ENCODE measurements at places on chromosomes 2 and 18.

- DNase-seq = no peak
These were observed 111.3 kb downstream of the CMPK2 start for GRCh38 chr2:6754419-6754818.

- DNase-seq = peak; percentile 31
These were observed 508 bp upstream of the TUBA4B start for GRCh38 chr2:219252570-219252899.

- DNase-seq = no peak
These were observed 125.4 kb upstream of the RNF152 start for GRCh38 chr18:62018034-62018758.

DNA sequence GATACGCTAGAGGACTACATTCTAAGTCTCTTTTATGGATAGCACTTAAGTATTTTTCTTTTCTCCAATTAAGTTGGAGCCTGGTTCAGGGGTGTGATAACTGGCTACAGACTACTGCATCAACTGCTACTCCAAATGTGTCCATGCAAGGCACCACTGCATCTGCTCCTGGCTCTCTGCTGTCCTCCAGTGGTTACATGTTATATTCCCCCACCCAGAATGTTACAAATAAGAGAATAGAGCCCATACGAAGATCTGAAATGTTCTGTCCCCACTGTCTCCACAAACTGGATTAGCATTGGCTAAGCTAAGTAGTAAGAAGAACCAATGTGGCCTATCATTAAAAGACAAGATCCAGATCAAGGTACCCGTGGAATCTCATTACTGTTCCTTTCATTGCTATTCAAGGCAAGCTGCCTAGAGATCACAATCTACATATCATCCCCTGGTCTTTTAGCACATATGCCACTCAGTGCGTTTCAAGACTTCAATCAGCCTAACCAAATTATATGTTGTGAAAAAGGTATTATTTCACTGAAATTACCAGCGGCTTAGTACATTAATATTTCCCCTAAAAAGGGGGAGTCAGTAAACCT is 308.3 kb upstream of the SLC8A1 start:
- no peak for DNase-seq

DNA sequence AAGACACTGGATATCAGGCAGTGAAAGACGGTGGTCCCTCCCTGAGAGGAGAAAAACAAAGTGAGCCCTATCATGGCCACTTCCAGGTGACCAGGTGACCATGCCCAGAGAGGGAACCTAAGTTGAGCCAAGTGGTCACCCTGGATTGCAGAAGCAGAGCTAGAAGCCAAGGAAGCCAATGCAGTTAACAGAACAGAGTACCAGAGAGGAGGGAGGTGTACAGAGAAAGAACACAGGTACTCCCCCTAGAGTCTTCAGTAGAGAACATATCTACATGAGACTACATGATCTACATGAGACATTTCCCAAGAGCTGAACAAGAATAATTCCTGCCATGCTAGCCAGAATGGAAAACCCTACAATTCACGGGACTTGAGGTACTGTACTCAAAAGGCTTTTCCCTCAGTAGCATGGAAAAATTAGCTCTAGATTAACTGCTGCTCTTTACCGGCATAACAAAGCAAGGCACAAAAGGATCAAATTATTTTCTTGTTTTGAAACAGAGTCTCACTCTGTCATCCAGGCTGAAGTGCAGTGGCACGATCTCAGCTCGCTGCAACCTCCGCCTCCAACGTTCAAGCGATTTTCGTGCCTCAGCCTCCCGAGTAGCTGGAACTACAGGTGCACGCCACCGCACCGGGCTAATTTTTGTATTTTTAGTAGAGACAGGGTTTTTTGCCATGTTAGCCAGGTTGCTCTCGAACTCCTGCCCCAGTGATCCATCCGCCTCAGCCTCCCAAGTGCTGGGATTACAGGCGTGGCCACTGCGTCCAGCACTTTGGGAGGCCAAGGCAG is 23.5 kb downstream of the ROCK2 start:
- DNase-seq = no peak

DNA sequence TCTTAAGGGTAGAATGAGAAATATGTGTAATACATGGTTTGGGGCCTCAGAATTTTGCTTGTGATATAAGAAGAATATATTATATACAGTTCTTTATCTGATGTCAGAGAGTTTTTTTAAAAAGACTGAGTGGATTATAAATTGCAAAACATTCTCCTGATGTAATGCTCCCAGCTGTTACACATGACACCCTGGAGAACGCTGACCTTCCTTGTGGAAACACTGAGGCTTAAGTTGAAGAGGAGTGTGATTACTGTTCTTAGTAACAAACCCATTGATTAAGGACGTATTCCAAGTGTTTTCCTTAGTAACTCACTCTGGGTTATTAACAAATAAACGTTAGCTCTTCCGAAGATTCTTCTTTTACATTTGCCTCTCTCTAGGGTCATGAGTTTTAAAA is 1069.3 kb upstream of the CNTNAP5 start:
- no peak for DNase-seq

DNA sequence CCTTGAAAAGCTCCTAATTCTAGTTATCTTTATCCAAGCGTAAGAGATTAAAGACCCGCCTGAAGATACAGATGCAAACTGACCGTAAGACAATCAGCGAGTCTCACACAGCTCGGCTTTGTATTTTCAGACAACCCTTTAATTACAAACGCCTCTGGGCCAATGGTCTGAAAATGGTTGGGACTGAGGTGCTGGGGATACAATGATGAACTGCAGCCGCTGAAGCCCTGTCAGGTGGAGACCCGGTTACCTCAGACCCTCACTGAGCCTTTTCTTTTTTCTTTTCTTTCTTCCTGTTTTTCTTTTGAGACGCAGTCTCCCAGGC is 715 bp upstream of the CFAP36 start:
- DNase-seq = no peak

- peak; percentile 59 for DNase-seq
These were observed 10.1 kb downstream of the CYP26B1 start for GRCh38 chr2:72137498-72138010.

- DNase-seq = no peak
These were observed 86.7 kb upstream of the THUMPD2 start for GRCh38 chr2:39865751-39866150.

- DNase-seq = no peak
These were observed 93.0 kb upstream of the MCFD2 start for GRCh38 chr2:47008381-47009252.

DNA sequence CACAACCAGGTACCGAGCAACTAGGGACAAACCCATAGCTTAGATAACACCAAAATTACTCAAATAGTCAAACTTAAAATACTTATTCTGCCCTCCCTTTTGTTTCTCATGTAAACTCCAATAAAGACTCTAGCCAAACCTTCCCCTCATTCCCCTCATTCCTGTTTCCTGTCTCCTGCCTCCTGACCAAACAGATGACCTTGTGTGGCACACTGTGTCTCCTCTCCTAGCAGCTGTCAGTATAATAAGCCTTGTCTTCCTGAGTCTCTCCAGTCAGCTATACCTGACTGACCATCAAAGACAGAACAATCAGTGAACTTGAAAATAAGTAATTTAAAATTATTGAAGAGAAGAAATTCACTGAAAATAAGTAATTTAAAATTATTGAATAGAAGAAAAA is 14.3 kb downstream of the SULT1C4 start:
- DNase-seq = no peak

DNA sequence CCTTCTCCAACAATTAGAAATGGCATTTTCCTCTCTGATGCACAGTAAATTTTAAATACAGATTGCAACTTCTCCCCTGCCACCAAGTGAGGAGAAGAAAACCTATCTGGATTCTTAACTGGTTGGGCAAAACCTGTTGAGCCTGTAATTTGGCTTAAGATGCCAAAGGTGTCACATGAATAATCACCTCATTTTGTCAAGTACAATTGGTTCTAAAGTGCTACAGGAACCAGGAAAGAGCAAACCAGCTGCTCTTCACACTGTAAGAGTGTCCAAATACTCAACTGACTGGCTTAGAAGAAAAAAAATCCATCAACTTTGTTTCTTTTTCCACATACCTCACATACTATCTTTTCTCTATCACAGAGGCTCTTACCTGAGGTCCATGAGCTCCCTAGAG is 35.4 kb downstream of the NPC1 start:
- DNase-seq = no peak

DNA sequence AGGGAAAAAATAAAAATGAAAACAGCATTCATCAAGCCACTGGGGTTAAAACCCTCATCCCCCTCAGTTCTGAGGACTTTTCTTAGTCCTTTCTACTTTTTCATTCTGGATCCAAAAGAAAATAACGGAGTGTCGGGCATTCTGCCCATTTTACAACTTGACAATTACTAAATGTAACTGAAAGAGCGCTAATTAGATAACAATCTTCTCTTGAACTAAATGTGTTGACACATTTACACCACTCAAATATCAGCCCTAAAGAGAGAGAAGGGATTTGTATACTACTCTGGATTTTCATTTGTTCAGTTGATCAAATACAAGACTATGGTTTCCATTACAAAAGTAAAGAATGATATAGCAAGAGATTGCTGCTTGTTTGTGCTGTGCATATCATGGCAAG is 27.5 kb downstream of the ABCA12 start:
- no peak for DNase-seq

DNA sequence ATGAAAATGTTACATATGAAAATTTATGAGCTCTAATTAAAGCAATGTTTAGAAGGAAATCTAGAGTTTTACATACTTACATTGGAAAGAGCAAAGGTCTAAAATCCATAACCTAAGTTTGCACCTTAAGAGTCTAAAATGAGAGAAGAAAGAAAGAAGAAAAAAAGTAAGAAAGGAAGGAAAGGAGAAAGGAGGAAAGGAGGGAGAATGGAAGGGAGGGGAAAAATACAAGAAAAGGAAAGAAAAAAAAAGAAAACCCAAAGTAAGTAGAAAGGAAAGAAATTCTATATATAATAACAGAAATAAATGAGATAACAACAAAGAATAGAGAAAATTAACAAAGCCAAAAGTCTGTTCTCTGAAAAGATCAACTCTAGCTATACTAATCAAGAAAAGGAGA is 122.6 kb downstream of the BCL2L11 start:
- no peak for DNase-seq

- DNase-seq = no peak
These were observed 28.2 kb downstream of the RND3 start for GRCh38 chr2:150459281-150459680.

- no peak for DNase-seq
These were observed 11.1 kb upstream of the INO80C start for GRCh38 chr18:35508746-35509338.

- no peak for DNase-seq
These were observed 75.3 kb upstream of the DDX18 start for GRCh38 chr2:117738991-117739839.

- peak; percentile 21 for DNase-seq
These were observed 41.4 kb upstream of the AKAIN1 start for GRCh38 chr18:5238371-5238976.

- no peak for DNase-seq
These were observed 18.8 kb downstream of the SP100 start for GRCh38 chr2:230434677-230435324.

DNA sequence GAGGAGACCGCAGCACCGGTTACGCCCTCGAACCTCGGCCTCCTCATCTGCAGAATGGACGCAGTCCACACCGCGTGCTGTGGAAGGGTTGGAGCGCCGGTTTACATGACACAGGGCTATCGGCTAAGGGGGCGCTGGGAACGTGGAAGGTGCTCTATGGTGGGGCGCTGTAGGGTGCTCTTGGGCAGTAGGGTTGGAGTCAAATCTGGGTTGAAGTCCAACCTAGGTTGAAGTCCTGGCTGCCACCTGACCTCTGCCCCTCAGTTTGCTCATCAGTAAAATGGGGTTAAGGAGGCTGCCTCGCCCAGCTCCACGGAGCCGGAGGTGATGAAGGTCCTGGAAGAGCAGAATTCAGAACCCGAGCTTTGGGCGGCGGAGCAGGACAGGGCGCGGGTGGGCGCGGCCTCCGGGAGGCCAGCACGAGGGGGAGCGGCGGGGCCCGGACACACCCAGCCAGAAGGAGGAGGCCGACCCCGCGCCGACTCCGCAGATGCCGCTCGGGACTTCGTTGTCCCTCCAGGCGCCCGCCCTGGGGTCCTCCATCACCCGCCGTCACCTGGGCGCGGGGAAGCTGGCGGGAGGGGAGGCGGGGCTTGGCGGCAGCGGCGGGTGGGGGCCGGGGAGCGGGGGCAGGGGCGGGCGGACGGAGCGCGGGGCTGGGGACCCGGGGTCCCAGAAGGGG is 558 bp upstream of the GAREM2 start:
- no peak for DNase-seq

- DNase-seq = no peak
These were observed 19.2 kb upstream of the XPO1 start for GRCh38 chr2:61557381-61557780.

DNA sequence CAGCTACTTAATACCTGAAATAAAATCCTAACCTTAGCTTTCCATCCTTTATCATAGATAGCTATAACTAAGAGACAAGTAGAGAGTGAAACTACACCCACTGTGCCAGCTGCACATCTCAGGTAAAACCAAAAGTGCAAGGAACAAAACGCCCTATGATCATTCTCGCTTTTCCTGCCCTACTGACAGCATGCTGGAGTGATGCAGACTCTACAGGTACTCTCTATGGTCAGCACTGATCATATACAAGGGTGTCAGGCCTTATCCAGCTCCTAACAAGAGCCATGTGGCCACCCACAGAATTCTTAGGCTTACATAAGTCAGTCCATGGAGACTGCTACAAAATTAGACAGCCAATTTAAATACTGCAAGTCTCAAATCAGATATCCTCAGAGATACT is 45.6 kb downstream of the REV1 start:
- no peak for DNase-seq

DNA sequence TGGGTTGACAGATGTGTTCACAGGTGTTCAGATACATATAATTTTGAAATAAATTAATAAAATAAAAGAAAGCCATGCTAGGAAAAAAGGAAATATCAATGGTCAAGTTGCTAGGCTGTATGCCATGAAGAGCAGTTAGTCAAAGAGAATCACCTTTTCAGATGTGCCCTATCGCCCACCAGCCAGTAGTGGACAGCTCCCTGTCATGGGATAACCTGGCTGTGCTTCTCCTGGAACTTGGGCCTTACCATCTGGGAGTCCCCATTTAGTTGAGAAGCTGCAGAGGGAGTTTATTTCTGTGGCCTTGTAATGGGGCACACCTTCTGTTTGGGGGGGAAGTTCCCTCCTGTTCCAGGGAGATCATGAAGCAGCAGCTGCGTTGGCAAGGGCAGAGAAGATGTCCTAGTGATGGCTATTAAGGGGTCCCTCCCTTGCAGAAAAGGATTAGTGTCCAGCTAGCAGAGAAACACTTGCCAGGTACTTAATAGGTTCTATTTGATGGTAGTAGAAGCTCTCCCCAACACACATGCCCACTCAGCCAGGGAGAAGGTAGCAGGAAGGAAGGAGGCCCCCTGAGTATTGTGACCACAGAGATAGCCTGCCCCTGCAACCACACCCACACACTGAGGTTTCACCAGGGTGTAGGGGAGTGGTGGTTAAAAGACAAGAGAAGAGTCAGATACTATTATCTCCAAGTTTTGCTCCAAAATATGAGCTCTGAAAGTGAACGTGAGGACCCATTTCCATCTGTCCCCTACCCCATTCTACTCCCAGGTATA is 117.7 kb downstream of the B3GNT2 start:
- no peak for DNase-seq

GRCh38 chr18:43442571-43442970 is 165.3 kb upstream of the SYT4 start:
- DNase-seq = no peak

- no peak for DNase-seq
These were observed 33.6 kb upstream of the SERPINE2 start for GRCh38 chr2:224072541-224073188.

All from activated T-cell treated with anti-CD3 and anti-CD28 coated beads for 4 hours (primary cell).